Right ventricle myocardium inferior (tissue), 1 donor: ENCODE measurements at places on chromosomes 4 and X.

DNA sequence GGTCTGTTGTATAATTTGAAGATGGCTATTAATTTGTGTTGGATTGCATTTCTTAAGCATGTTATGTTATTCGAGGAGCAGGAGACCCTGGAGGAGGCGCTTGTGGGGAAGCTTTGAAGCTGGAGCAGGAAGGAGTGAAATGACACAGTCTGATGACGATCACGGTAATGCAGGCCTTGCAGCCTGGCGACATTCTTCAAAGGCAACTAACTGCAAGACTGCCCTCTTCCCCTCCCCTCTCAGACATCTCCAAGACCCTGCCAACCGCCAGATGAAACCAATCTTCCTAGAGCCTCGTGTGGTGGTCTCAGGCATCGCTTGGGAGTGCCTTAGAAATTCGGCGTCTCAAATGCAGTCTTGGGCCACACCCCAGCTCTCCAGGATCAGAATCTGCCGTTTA, 16.1 kb downstream of the CLCN4 start:
- no peak for DNase-seq

GRCh38 chr4:29276150-29276549, 1444.0 kb upstream of the PCDH7 start:
- DNase-seq, result no peak

GRCh38 chr4:7470111-7470510, 35.4 kb upstream of the PSAPL1 start:
- no peak for DNase-seq

DNA sequence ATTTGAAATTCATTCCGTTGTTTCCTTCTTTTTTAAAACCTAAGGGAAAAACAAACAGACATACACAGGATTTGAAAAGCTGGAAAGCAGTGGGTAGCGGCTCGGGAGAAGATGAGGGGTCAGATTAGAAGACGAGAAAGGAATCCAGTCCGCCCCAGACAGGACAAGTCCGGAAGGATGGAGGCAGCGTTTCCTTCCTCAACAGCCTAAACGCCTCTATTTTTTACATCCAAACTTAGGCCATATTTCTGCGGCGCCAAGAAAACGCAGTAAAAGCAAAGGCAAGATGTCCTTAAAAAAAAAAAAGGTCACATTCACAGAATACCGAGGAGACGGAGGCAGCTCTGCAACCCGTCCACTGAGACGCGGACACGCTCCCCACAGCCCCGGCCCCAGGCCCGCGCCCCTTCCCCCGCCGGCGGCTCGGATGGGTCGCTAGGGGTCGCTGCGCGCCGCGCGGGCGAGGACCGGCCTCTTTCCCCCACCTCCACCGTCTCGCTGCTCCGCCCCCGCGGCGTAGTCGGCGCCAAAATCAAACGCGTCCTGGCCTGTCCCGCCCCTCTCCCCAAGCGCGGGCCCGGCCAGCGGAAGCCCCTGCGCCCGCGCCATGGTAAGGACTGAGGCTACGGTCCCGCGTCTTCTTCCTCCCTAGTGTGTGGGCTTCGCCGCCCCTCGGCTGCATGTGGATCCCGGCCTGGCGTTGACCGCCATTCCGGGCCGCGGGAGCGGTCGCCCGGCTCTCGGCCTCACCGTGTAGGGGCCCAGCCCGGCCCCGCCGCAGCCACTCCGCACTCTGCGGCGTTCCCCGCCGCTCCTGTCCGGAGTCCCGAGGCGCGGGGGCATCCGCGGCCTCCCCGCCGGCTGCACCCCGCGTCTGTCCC, at the start of gene MND1:
Gene MND1, plus strand, starts transcription at position 558 of the 881 bp plus-strand sequence. Its CDS starts 50 bp downstream, at position 608.
- peak; percentile 93 for DNase-seq

- no peak for DNase-seq
These were observed 59.0 kb downstream of the ANXA10 start for GRCh38 chr4:168151327-168151726.

DNA sequence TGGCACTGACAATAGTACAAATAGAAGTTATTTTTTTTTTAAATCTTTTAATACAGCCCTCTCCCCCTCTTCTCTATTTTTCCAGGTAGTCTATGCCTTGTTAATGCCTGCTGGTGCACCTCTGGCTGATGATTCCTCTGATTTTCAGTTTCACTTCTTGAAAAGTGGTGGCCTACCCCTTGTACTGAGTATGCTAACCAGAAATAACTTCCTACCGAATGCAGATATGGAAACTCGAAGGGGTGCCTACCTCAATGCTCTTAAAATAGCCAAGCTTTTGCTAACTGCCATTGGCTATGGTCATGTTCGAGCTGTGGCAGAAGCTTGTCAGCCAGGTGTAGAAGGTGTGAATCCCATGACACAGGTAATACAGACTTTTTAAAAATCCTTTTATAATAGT, 99.1 kb downstream of the USP9X start:
- no peak for DNase-seq
